NCI-H748 treated with DMSO at 0.1 percent for 48 hours (cell line): ENCODE measurements at places on chromosomes 12 and 14.
A peak's percentile ranks its signal among the peaks of the same experiment; 100 is the strongest.

- no peak for DNase-seq
Measured at GRCh38 chr14:103423050-103423461, 37.8 kb downstream of the MARK3 start.

DNA sequence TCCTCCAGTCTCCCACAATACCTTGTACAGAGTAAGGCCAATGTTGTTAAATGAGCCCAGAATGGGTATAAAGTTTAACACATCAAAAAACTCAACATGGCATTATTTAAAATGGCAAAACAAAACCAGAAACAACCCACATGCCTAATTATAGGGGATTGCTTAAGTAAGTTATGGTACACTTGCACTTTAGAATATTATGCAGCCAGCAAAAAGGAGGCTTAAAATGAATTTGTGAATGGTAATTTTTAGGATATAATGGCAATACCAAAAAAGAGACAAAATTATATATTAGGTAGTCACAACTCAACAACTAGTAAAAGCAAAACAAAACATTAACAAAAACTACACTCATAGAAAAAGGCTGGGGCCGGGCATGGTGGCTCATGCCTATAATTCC is 39.7 kb downstream of the SYNE3 start:
- no peak for DNase-seq

DNA sequence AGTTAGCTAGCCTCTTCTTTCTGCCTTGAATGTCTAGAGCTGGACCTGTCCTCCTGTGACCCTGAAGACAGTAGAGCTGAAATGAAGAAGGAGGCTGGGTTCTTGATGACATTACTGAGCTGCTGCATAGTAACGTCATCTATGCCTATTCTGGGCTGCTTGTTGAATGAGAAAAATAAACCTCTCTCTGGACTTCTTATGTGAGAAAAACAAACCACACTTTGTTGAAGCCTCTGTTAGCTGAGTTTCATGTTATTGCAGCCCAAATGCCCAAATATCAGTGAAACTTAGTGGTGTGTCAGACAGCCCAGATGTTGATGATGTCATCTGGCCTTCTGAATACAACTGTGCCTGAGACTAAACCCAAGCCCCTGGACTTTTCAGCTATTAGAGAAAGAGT is 67.0 kb upstream of the MAX start:
- DNase-seq = no peak

DNA sequence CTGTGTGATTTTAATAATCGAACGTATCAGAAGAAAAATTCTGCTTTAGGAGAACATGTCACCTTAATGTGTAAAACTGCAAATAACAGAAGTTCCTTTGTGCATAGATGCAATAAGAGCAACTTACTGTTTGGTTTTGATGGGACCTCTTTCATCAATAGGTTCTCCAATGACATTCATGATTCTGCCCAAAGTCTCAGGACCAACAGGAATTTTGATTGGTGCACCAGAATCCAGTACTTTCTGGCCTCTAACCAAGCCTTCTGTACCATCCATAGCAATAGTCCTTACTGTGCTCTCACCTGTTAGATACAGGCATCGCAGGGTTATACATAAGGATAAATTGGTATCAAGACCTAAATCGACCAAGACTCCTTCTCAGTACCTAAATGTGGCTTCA is 1.1 kb downstream of the ATP5F1B start:
- no peak for DNase-seq

GRCh38 chr14:22547313-22547947 is 41.6 kb downstream of the DAD1 start:
- DNase-seq = no peak

DNA sequence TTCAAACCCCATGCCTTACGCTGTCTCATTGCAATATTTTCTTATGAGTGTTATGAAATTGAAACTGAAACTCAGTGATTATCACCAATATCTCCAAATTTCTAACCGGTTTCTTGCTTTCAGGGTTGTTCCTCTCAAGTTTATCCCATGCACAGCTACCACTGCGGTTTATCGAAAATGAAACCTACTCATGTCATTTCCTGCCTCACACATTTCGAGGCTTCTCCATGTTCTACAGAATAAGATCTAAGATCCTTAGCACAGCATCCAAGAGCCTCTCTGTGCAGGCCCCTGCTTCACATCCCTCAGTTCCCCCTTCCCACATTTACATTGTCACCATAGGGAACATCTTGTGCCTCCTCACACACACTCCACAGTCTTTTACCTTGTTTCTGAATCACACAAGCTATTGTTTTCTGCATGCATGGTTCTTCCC is 45.5 kb upstream of the FAR2 start:
- no peak for DNase-seq

- DNase-seq = no peak
Measured at GRCh38 chr14:21049271-21049673, 7.1 kb downstream of the RNASE7 start.

DNA sequence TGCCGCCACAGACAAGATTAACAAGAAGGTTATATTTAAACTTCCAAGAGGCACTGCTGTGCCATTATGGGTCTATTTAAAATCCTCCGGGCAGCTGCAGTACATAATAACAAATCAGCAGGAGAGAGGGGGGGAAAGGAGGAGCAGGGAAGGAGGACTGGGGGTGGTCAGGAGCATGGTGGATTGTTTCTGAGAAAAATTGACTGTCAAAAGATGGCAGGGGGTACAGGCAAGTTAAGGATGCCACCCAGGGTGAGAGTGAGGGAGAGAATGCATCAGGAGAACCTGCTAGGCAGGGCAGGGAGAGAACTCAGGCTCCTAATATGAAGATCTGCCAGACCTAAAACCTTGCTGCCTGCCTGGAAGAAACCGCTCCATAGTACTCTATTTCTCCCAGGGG is 181.8 kb downstream of the GRIN2B start:
- no peak for DNase-seq

- peak; percentile 26 for DNase-seq
Measured at GRCh38 chr14:73295198-73295796, 58.0 kb downstream of the PAPLN start.

GRCh38 chr12:65335021-65335714 is 56.7 kb downstream of the MSRB3 start:
- no peak for DNase-seq

- DNase-seq = no peak
Measured at GRCh38 chr12:132503618-132504204, 13.8 kb downstream of the FBRSL1 start.

GRCh38 chr12:66143868-66144267 is 13.3 kb upstream of the LLPH start:
- no peak for DNase-seq

DNA sequence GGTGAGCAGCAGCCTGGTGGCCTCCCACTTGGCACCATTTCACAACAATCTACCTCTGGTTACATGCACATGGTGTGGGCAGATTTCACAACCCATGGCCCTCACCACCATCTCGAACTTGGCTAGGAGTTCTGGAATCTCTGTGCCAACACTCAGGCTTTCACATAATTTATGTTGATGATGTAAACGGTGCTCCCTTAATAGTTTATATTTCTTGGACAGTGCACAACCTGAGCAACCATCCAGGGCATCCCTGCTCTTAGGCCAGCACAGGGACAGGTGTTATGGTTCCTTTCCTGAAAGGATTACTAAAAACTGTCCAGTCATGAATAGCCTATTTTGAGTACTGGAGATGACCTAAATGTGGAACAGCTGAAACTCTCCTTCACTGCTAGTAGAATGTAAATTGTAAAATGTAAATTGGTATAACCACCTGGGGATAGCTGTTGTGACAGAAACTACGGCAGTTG is 28.6 kb downstream of the ABCB9 start:
- no peak for DNase-seq

GRCh38 chr14:50605766-50606165 is 45.8 kb downstream of the ATL1 start:
- no peak for DNase-seq

DNA sequence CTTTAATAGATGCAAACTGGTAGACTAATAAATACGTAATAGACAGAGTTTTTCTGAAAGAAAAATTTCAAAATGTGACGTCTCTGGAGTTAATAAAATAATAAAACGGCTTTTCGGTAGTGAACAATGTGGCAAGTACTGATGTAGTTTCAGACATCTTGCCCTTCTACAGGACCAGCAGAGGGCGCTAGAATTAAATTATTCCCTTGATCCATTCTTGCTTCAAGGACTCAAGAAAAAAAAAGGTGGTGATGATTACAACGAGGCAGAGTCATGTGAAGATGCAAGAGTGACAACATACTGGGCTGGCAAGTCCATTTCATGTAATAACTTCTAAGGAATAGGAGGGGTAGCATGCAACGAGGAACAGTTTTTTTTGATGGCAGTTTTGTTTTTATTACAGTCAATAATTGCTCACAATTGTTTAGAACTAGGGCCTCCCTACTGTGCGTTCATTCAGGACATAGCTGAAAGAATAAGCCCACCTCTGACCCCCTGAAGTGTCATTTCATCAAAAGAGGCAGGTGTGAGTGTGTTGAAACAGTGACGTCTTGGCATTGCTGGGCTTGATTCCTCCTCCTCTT is 101.0 kb upstream of the GZMB start:
- DNase-seq = peak; percentile 95

DNA sequence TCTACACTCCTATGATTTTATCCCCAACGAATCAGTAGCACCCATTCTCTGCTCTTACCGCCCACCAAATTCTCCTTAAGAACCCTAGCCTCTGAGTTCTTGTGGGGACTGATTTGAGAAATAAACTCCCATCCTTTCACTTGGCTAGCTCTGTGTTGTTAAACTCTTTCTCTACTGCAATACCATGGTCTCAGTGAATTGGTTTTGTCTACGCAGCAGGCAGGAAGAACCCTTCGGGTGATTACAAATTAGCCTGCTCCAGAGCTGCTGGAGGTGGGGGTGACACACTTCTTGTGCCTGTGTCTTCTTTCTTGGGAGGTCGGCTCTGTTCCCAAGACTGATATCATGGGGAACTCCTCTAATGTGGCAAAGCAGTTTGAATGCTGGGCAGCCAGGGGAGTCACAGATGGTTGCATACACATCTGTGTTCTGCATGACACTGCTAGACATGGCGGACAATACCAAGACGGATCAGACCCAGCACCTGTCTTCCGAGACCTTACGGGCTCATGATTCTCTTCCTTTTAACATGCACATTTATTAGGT is 1.6 kb upstream of the C1S start:
- no peak for DNase-seq

GRCh38 chr14:72503696-72504368 is 390.1 kb downstream of the DPF3 start:
- no peak for DNase-seq

- no peak for DNase-seq
Measured at GRCh38 chr12:124520265-124520701, 47.1 kb downstream of the NCOR2 start.

DNA sequence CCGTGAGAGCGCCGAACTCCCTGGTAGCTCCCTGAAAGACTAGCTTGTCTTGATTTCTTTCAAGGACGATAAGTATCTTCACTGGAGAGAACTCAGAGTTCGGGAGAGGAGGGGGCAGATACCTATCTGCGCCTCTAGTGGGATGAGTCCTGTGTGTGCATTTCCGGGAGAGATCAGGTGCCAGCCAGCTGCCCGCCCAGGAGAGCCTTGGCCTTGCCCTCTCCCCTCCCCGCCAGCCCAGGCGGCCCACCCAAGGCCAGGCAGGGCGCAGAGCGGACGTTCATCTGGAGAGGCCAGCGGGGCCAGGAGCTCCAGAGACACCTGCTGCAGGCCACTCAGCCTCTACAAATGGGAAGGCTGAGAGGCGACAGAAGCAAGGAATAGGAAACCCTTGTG is 1.0 kb downstream of the CD9 start:
- peak; percentile 8 for DNase-seq

DNA sequence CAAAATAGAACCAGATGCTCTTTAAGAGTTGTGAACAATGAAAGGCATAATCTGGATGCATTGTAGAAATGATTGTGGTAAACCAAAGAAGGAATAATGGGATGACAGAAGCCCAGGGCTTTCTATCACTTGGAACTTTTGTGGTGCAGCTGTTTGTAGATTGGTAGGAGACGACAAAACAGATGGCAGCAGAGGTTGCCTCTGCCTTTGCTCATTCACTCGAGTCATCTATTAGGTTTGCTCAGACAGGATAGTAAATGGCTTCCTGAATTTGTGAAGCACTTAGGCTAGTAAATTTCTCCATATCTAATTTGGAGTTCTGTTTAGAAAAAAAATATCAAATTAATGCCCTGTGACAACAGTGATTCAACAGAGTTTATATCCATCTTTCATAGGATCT is 78.4 kb downstream of the FGD4 start:
- DNase-seq = no peak

DNA sequence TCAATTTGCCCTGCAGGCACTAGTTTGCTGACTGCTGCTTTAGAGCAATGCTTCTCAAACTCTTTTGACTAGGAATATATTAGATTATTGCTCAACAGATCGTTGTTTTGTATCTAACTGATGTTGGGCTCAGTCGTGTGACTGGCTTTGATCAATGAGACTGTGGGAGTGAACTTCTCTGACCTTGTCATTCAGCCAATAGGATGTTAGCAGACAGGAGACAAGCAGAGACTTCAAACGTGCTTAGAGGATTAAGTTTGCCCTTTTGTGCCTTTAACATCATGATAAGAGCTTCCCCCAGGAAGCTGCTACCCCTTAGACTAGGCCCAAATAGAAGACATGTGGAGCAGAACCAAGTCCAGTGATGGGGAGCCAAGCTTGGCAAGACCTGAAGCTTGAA is 76.7 kb upstream of the ELK3 start:
- DNase-seq = no peak

DNA sequence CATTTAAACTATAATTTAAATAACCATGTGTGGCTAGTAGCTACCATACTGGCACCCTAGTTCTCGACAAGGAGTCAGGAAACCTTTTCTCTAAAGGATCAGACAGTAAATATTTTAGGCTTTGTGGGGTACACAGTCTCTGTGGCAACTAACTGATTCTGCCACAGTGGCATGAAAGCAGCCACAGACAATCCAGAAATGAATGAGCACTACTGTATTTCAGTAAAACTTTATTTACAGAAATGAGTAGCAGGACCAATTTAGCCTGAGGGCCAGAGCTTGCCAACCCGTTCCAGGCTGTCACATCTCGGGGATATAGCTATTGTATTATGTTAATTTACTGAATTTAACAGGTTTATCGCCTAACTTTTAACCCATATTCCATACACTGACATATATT is 278.7 kb downstream of the ITPR2 start:
- DNase-seq = no peak
